ENCODE measurements at places on chromosomes 13 and 19.

DNA sequence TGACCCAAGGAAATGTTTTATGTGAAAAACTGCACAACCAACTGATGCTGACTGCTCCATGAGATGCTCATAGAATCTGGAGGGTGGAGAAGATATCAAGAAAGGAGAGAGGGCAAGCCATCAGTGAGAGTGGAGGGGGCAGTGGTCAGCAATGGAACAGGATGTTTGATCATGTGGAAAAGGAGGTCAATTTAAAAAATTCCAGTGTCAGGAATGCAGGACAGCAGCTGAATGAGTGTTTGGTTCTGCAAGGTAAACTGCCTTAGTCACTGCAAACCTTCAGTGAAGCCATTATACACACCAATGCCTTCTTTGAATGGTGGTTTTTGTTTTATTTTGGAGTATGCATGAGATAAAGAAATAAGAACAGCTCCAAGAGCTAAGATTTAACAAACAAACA is 121.5 kb downstream of the FGF14 start:
- no peak for DNase-seq

DNA sequence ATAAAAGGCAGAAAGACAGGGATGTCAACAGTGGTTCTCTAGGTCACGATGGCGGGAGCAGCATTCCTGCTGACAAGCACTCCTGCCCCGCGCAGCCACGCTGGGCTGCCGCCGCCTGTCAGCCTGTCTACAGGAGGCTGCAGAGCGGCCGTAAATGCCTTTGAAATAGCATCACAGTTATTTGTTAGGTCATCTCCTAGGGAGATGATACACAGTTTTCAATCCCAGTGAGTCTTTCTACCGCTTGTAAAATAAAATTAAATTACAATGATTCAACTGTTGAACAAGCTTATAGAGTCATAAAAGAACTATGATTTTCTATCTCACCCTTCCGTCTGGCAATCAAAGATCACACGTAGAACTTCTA is 7.3 kb upstream of the SLC7A9 start:
- DNase-seq: no peak

- DNase-seq: no peak
Observed at GRCh38 chr13:40191186-40191980, 475.1 kb downstream of the FOXO1 start.

- DNase-seq: no peak
Observed at GRCh38 chr19:35224681-35225571, 3.6 kb downstream of the FAM187B start.

GRCh38 chr13:48783181-48783630 is 129.5 kb downstream of the CYSLTR2 start:
- DNase-seq: peak; percentile 64

- no peak for DNase-seq
Observed at GRCh38 chr13:100508455-100508854, 80.1 kb downstream of the GGACT start.

DNA sequence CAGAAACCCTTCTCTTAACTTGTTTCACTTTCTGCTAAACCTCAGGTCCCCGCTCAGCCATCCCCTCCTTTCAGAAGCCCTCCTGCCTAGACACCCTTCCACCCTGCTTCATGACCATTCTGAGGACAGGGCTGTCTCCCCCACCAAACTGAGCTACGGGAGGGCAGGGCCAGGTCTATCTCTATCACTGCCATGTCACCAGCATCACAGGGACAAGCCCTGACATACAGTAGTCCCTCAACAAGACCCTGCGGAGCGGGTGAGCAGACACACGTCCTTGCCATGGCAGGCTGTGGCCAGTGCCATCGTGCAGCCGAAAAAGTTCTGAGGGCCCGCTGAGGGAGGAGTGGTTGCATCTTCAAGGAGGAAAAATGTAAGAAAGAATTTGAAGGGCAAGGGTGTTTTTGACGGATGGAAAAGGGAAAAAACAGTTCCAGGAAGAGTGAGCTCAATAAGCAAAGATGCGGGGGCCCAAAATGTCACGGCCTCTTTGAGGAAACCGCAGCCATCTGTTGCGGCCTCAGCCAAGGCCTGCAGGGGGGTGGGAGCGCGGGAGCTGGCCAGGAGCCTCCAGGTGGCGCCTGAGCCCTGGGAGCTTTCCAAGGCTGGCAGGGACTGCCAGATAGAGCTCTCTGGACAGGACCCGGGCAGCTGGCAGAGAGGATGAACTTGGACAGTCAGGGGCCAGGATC is 8.1 kb downstream of the PTGIR start:
- peak; percentile 18 for DNase-seq

DNA sequence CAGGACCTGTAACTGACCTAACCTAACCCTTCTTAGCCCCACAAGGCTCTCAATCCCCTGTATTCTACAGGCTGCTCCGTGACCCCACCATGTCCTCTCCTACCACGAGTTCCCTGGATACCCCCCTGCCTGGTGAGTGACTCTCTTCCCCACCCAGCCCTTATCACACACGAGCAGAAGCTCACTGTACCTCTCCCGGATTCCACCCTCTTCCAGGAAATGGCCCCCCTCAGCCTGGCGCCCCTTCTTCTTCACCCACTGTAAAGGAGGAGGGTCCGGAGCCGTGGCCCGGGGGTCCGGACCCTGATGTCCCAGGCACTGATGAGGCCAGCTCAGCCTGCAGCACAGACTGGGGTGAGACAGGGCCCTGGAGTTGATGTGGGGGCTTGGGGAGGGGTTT is 1.3 kb downstream of the NR1H2 start:
- DNase-seq: no peak

GRCh38 chr19:52527956-52528351 is 486 bp downstream of the ZNF808 start:
- peak; percentile 37 for DNase-seq

GRCh38 chr19:37867831-37868230 is 38.6 kb downstream of the WDR87 start:
- no peak for DNase-seq

- no peak for DNase-seq
Observed at GRCh38 chr13:29369060-29369743, 226.3 kb downstream of the SLC7A1 start.

- no peak for DNase-seq
Observed at GRCh38 chr19:28485292-28485691, 727.7 kb downstream of the UQCRFS1 start.

- DNase-seq: no peak
Observed at GRCh38 chr13:42575938-42576337, 2.0 kb downstream of the TNFSF11 start.

- DNase-seq: no peak
Observed at GRCh38 chr19:1365319-1366269, 18.1 kb upstream of the NDUFS7 start.

DNA sequence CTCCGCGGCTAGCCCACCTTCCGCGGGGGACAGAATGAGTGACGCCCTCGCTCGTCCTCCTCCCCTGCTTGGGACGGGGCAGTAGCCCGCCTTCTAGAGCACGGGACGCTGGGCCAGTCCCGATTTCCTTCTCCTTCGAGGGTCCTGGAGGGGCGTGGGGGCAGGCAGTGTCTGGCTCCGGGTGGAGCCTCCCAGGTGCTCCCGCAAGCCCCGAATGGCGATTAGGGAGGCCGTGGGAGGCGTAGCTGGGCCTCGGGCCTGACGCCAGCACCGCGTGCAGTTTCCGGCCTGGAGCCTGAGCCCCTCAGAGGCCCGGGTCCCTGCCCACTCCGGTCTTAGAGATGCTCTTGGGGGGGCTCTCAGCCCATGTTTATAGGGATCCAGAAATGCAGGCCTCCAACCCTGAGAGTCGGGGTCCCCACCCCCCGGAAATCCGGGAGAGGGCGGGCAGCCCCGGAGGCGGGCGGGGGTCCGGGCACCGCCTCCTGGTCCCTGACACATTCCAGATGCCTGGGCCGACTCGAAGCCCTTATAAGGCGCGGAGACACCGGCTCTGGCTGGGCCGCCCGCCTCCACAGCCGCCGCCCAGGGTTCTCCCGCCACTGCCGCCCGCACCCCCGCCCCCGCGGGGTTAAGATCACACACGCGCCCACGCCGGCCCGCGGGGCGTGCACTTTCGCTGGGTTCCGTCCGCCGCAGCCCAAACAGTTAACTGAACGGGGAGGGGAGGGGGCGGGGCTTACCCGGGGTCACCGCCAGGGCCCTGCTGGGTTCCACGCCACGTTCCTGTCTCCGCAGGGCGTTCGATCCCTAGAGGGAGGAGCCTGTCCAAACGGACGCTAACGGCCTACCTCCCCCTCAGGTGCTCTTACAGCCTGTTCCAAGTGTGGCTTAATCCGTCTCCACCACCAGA is 1.5 kb downstream of the MYADM start:
- DNase-seq: peak; percentile 97

- DNase-seq: no peak
Observed at GRCh38 chr19:49430678-49431329, 5.6 kb downstream of the GFY start.

DNA sequence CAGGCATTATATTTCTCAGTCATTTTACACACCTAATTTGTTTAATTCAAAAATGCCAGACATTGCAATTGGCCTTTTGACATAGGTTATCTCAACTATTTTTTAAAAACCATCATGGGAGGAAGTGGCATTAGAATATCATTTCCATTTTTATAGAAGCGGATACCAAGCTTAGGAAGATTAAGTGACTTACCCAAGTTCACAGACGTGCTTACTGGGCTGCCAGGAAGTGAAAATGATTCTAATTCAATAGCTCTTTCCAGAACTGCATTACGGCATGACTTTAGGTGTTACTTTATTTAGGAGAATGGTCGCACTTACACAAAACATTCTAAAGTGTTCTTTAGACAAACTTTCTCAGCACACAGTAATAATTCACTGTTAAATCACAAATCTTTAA is 231.9 kb downstream of the KLF12 start:
- no peak for DNase-seq

GRCh38 chr13:56182598-56182997 is 958.1 kb upstream of the PRR20A start:
- no peak for DNase-seq

DNA sequence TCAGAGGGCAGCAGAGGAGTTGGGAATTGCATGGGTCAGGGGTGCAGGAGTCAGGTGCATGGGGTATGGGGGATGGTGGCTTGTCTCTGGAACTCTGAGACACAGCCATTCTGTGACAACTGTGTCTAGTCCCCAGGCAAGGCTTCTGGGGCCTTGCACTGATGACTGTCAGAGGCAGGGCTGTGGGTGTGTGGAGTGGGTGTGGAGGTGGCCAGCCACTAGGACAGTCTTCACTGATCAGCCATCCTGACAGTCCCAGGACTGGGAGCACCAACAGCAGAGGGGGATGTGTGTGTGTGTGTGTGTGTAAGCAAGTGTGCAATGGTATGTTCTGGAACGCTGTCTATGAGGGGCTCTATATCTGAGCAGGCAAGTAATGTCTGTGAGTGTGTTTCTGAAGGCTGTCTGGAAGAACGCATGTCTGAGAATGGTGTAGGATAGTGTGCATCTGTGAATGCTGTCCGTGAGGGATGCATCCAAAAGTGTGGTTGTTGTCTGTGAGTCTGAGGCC is 5.4 kb downstream of the NUMBL start:
- no peak for DNase-seq

- DNase-seq: no peak
Observed at GRCh38 chr13:36261976-36262375, 35.6 kb downstream of the CCDC169 start.

GRCh38 chr13:110458017-110458416 is 103.5 kb downstream of the RAB20 start:
- no peak for DNase-seq

GRCh38 chr19:48498595-48499311 is 12.9 kb downstream of the LMTK3 start:
- DNase-seq: no peak

DNA sequence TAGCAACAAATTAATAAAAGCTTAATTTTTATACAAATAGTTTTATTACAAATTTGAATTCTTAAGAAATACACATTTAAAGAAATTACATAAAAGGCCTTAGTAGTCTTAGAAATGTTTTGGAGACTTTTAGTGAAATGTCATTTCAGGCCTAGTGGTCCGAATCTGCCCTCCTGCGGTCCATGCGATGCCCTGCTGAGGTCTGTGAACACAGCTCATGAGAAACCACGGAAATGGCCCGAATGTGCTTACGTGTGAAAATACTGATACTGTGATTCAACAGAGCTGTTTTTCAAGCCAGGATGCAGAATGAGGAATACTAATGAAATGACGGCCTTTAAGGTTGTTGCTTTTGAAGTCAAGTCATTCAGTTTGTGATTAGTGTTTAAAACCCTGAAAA is 157.9 kb downstream of the COL4A1 start:
- no peak for DNase-seq

DNA sequence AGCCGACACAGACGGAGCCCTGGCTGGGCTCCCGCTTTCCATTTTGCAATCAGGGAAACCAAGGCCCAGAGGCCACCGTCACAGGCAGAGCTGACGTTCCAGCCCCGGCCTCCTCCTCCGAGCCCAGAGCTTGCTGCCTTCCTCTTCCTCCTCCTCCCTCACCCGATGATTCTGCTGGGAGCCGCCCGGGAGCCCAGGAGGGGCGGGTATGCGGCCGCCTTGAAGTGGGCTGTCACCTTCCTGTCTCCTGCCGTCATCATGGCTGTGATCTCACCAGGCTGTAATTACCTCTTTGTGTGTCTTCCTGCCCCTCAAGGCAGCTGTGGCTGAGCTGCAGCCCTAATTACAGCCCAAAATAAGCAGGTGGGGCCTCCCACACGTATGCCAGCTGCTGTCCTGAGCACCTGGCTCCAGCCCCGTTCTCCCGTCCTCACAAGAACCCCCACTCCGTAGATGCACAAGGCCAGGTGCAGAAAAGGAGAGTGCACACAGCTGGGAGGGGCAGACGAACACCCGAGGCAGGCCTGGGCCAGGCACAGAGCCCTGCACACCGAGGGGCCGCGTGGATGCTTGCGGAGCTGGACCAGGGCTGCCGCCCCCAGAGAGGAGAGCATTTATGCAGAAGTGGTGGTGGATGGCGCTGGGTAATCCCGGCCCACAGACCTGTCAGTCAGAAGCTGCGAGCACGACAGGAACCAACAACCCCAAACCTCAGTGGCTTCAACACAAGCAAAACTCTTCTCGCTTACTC is 4.0 kb downstream of the TPGS1 start:
- no peak for DNase-seq

DNA sequence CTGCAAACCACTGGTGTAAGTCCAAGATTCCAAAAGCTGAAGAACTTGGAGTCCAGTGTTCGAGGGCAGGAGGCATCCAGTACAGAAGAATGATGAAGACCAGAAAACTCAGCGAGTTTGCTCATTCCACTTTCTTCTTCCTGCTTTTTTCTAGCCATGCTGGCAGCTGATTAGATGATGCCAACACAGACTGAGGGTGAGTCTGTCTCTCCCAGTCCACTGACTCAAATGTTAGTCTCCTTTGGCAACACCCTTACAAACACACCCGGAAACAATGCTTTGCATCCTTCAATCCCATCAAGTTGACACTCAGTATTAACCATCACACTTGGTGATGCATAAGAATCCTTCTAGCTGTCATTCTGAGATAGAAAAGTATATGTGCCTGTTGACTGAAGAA is 1504.6 kb downstream of the EFNB2 start:
- DNase-seq: no peak

DNA sequence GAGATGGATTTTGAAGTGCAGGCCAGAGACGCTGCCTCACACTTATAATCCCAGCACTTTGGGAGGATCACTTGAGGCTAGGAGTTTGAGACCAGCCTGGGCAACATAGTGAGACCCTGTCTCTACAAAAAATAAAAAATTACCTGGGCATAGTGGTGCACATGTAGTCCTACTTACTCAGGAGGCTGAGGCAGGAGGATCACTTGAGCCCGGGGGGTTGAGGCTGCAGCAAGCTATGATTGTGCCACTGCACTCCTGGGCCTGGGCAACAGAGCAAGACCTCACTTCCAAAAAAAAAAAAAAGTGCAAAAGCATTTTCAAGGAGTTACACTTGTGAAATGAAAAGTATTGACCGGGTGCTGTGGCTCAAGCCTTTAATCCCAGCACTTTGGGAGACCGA is 27.6 kb upstream of the FBXO17 start:
- DNase-seq: no peak

GRCh38 chr13:47788844-47789243 is 212.2 kb downstream of the SUCLA2 start:
- no peak for DNase-seq

Measured in ovary (tissue), 10 donors.